ENCODE measurements at places on chromosomes 6 and 20.
A peak's percentile ranks its signal among the peaks of the same experiment; 100 is the strongest.

DNA sequence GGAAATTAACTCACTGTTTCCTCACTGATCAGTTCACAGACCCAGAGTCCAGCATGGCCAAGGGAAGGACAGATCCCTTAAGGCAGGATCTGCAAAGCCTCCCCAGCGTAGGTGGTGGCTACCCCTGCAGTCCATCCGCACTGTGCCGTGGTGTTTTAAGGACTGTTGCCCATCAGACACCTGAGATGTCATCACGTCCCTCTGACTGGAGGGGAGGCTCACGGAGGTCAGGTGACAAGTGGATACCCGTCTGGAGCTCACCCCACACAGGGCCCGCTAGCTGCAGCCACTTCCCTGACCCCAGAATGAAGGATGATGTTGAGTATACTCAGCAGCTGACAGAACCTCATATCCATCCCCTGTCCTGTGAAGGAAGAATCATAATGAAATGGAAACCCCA lies 161.8 kb upstream of the GGTLC1 start:
- DNase-seq, result no peak

DNA sequence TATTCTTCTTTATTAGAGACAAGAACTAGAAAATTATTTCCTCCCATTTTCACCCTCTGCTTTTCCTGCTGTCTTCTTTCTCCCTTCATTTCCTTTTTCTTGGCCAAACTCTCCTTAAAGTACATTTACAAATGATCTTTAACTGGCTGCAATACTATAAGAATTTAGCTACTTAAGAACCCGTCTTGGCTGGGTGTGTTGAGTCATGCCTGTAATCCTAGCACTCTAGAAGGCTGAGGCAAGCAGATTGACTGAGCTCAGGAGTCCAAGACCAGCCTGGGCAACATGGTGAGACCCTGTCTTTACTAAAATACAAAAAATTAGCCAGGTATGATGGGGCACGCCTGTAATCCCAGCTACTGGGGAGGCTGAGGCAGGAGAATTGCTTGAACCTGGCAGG lies 39.3 kb upstream of the SRPK1 start:
- no peak for DNase-seq

- DNase-seq, result no peak
These were observed 217.6 kb upstream of the SNX9 start for GRCh38 chr6:157605484-157605883.

DNA sequence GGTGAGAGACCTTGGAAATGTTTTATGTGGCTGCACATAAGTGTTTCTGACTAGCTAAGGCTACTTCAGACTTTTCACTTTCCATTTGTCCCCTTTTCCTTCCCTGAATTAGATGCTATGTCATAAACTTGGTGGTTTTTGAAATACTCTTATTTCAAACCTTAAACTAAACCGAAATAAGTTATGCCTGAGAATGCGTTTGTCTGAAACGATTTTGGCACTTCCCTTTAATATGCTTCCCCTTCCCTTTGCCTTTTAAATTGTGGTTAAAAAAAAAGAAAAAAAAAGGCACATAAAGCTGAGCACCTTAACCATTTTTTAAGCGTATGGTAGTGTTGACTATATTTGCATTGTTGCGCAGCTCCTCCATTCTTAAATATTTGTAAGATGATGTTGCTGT lies 14.3 kb downstream of the ZNF451 start:
- no peak for DNase-seq

- no peak for DNase-seq
These were observed 88.2 kb downstream of the TCP11 start for GRCh38 chr6:35052694-35053565.

- no peak for DNase-seq
These were observed 38.9 kb downstream of the ORC3 start for GRCh38 chr6:87628881-87629280.

- DNase-seq, result no peak
These were observed 34.0 kb downstream of the BMP5 start for GRCh38 chr6:55841341-55841740.

- no peak for DNase-seq
These were observed 43.3 kb downstream of the MGME1 start for GRCh38 chr20:18011951-18012645.

DNA sequence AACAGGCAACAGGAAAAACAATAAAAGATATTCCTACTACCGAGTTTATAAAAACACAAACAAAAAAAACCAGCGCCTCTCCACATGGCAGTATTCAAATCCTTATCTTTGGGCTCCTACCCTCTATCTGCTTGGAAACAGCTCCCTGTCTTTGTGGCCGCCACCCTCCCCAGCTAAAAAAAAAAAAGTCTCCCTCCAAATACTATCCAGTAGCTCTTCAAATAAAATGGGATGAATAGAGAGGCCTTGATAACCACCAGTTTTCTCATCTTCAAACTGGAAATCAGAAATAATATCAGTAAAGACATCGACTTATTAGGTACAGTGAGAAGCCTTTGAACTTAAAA lies 96.2 kb downstream of the PSMG4 start:
- DNase-seq, result no peak

DNA sequence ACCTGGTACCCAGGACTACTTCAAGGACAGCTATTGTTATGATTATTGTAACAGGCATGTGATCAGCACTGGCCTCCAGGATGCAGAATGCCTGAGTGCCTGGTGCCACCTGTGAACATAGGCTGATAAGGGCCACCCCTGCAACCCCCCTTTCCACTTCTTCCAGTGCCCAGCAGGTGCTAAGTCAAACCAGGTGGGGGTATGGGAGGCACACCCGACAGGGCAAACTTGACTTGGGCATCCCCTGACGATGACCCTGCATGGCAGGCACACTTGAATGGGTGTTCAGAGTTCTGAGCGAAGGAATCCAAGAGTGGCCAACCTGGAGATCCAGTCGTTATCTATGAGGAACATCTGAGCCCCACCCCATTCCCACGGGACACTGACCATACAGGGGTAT lies 3.4 kb downstream of the ADA start:
- DNase-seq, result no peak

GRCh38 chr6:4870821-4871494 lies 94.8 kb downstream of the CDYL start:
- DNase-seq, result no peak

DNA sequence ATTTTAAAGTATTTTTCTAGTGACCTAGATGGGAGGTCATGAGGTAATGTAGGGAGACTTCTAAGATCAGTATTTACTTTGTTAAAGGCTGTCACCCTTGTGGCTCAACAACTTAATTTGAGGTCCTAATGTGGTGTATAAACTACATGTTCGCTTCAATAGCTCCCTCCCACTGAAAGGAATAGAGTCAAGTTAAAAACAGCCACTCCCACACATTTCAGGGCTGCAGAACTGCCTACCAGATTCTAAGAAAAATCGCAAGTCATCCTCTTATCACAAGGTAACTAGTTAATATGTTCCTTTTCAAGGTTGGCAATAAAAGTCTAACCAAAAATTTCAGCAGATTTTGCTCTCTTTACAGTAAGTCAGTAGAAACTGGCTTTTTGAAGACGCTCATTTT lies 15.1 kb downstream of the GSTA1 start:
- no peak for DNase-seq

DNA sequence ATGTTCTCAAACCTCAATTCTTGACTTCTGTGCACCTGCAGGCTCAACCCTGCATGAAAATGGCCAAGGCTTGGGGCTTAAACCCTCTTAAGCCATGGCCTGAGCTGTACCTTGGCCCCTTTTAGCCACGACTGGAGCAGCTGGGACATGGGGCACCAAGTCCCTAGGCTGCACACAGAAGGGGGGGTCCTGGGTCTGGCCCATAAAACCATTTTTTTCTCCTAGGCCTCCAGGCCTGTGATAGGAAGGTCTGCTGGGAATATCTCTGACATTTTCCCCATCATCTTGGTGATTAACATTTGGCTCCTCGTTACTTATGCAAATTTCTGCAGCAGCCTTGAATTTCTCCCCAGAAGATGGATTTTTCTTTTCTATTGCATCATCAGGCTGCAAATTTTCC lies 119.4 kb upstream of the VGLL2 start:
- no peak for DNase-seq

GRCh38 chr20:41524980-41525613 lies 93.1 kb downstream of the CHD6 start:
- DNase-seq, result no peak

- DNase-seq, result no peak
These were observed 112.0 kb upstream of the CCN2 start for GRCh38 chr6:132063204-132063603.

GRCh38 chr6:67956352-67956751 lies 678.7 kb upstream of the ADGRB3 start:
- no peak for DNase-seq

DNA sequence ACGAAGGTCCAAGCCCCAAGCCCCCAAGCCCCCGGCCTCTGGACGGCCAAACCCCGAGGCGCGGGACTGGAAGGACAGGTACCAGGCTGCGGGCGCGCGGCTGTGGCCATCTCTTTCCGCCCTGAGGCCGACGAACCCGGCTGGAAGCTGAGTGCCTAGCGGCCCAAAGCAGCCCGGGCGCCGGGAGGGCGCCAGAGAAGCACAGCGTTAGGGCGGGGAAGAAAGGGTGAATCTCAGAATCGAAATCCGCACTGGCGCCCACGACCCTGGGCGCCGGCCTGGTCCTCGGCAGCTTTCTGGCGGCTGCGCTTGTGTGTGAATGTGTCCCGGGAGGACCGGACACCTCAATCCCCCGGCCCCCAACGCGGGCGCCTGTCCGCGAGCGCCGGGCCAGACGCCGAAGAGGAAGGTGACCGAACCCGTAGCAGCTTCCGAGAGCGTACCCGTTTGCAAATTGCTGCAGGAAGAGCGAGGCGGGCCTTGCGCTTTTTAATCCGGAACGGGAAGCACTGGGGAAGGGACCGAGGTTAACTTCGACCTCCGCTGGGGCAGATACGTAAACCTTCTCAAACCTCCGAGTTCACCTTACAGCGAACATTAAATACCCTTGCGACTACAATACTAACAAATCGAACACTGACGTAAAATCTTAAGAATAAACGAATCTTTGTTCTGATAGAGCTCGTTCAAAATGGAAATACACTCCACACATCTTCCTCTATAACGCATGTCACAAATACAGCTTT lies 2.9 kb downstream of the NRN1 start:
- peak; percentile 37 for DNase-seq

DNA sequence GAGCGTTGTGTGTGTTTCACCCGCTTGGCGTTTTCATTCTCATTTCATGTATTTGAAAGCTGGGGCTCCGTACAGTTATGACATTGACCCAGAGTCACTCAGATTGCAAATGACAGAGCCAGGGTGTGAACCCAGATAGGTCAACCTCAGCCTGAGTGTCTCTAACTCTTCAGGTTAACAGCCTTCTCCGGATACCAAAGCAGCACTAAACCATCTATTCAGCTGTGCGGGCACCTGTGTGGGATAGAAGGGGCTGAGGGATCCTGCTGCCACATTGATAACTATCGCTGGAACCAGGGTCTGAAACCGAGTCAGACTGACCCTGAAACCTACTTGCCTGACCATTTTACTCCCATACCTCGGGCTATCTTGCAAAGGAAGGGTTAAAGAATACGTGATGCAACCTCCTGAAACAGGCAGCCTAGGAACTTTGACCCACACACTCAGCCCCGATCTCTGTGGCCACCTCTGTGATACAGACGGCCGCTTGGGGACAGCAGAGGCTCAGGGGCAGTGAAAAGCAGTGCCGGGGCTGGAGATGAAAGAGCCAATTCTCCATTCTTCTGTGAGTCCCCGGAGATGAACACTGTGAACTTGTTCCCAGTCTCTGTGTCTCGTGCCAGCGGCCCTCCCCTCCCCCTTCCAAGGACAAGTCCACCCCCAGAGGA lies 233.5 kb upstream of the QKI start:
- DNase-seq, result no peak

GRCh38 chr20:23287354-23288190 lies 63.0 kb upstream of the NXT1 start:
- no peak for DNase-seq

- DNase-seq, result no peak
These were observed 198.5 kb upstream of the BTBD3 start for GRCh38 chr20:11719153-11719552.

DNA sequence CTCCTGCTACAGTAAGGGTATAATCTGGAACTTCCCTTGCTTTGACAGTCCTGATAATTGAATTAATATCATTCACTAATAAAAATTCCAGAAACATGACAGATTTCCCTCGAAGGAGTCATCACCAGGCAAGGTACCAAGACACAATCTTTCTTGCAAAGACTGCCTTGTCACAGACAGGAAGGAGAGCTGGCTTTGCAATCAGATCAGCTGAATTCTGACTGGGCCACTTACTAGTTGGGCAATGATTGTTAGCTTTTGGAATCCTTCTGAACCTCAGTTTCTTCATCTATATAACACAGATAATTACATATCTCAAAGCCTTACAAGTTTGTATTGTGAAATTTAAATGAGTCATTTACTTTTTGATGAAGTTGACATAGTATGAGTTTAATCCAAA lies 344.2 kb downstream of the RFPL4B start:
- no peak for DNase-seq

DNA sequence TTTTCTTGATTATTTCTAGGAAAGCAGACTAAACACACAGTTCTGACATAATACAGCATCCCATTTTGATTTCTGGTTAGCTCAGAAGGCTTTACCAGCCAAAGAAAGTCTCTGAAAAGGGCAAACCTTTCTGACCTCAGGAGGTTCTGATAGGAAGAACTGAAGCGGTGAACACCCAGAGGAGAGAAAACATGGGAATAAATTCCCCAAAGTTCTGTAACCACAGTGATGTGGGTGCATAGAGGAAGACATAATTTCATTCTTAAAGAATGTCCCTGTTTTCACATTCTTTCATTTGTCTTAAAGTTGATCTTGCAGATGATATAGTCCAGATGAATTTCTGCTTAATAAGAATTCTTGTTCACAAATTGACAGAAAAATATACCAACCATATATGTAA lies 60.3 kb downstream of the RSPO3 start:
- DNase-seq, result no peak

DNA sequence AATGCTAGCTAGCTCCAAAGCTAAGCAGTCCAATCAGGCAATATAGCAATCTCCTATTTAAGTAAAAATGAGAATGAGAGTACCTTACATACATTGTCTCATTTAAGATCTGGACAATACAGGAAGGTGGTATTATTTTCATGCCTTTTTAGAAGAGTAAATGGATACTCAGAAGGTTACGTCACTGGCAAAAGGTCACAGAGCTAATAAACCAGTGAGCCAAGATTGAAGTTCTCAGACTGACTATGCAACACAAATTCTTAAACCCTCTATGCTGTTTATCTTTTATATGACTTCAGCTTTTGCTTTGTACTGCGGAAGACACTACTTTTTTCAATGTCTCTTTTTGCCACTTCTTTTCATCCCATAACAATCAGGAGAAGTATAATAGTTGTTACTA lies 135.2 kb upstream of the PRL start:
- no peak for DNase-seq

- no peak for DNase-seq
These were observed 89.5 kb downstream of the TIAM2 start for GRCh38 chr6:155084431-155085123.

GRCh38 chr20:47785311-47785853 lies at the start of gene SULF2:
Gene SULF2 (minus strand): TSS chr20:47785481. CDS start chr20:47757363, 28,118 bp downstream.
- DNase-seq, result no peak

GRCh38 chr20:4065391-4065844 lies 50.1 kb upstream of the RNF24 start:
- DNase-seq, result no peak

DNA sequence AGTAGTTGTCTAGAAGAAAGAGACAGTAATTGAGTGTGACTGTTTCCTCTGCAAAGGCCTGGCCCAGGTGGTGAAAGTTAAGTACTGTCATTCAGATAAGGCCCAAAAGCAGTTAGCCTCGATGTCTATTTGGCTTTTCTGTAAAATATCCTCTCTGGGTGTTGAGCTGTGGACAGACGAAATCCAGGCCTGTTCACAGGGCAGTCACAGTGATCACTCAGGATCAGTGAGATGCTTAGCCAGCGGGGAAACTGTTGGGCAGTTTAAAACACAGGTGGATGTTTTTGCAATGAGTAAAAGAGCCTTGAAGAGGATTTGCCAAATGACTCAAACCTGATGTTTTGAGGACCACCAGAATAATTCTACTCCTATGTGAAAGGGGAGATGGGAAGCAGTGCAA lies 22.0 kb upstream of the PRDM1 start:
- no peak for DNase-seq

Data from activated CD4-positive, alpha-beta T cell treated with anti-CD3 and anti-CD28 coated beads, Interleukin-2, amount 50 U/mL, for 48 hours (primary cell).